Stimulated activated CD4-positive, alpha-beta T cell treated with anti-CD3 and anti-CD28 coated beads, Interleukin-12 subunit alpha, Interleukin-12 subunit beta, amount 100 ng/mL, for 4 hours (primary cell): ENCODE measurements at places on chromosomes 7 and 10.

DNA sequence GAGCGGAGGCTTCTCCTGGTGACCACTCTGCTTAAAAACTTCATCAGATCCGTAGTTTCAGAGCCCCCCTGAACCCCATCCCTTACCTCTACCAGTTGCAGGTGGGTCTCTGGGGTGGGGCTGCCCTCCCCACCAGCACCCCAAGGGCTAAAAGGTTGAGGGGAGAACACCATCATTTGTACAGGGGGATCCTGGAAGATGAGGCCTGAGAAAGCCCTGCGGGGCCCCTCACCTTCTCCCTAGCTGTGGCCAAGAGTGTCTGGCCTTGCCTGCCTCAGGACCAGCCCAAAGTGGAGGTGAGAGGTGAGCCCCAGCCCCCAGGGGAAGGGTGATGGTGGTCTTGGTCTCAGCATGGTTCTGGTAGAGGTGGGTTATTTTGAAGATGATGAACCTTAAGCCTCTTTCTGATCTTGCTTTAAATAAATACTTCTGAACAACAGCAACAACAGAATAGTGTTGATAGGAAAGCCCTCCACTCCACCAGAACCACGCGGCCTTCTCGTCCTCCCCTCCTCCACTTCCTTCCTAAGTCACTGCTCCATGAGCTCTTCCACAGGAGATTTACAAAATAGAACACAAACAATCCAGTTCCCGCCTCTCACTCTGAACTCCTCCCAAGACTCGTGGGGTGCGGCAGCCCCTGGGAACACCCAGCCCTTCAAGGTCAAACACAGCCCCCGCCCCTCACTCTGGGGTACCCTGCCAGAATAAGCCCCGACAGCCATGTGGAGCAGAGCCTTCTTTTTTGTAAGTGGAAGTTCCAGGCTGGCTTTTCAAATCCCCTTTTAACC is 169.1 kb downstream of the EGFR start:
- no peak for DNase-seq

GRCh38 chr10:44696496-44696895 is 214.6 kb upstream of the TMEM72 start:
- DNase-seq = no peak

- no peak for DNase-seq
Observed at GRCh38 chr10:91197127-91197526, 23.3 kb upstream of the PCGF5 start.

- DNase-seq = no peak
Observed at GRCh38 chr7:147279514-147279913, 1162.9 kb downstream of the CNTNAP2 start.

GRCh38 chr7:139094596-139094995 is 14.9 kb downstream of the ZC3HAV1 start:
- no peak for DNase-seq

DNA sequence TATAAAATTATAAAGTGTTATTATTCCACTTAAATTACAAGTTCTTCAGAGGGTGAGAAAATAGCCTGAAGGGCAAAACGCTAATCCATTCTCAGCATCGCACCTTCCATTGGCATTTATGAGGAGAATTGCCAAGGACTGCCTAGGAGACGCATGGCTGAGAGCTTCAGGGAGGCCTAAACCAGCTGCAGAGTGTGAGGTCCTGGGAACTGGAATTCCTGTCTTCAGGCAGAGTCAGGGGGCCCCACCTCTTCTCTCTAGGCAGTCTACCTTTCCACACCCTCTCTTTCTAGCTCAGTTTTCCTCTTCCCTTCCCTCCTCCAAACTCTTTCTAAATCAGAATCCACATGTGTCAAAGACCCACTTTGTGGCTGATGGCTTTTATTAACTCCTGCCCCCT is 35.3 kb downstream of the LRRC72 start:
- no peak for DNase-seq

DNA sequence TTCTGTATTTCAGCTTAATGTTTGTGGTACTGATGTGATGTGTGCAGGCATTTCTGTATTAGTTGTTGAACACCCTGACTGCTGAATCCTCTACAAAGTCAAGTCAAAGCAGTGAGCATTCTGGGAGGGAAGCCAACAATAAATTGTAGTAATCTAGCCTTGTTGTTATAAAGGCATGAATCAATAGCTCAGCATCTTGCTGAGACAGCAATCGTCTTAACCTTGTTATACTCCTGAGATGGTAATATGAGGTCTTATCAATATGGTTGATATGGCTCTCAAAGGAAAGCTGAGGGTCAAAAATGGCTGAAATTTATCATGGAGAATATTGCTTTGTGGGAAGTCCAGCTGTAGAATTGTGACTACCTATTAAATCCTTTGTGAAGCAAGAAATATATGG is 299.4 kb downstream of the DNAJB9 start:
- no peak for DNase-seq

DNA sequence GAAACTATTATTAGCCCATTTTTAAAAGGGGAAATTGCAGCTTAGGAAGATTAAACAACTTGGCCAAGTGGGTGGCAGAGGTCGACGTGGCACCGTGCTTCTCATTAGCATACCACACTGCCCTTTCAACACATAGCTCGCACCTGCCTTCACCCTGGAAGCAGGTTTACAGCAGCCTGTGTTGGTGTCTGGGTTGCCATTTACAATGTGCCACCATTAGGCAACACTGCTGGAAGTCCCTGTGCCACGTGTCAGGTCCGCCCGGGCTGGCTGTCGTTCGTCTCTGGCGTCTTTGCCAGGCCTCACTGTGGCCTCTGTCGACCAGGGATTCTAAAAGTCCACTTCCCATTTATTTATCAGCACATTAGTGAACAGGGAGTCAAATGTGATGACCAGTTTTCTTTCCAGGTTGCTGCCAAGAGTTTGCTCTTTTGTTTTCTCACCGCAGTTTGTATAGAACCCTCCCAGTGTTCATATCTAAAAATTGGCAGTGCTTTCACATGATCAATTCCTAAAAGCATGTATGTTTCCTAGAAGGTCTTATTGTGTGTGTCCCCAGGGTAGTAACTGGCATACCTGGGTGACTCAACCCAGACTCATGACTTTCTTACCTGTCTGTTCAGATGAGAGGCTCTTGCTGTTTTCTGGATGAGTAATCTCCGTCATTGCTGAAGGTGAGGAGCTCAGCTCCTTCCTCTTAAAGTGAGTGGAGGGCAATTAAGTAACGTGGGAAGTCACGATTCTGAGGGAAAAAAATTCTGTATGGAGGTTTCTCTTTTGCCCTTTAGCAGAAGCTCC is 9.2 kb downstream of the INSIG1 start:
- no peak for DNase-seq

DNA sequence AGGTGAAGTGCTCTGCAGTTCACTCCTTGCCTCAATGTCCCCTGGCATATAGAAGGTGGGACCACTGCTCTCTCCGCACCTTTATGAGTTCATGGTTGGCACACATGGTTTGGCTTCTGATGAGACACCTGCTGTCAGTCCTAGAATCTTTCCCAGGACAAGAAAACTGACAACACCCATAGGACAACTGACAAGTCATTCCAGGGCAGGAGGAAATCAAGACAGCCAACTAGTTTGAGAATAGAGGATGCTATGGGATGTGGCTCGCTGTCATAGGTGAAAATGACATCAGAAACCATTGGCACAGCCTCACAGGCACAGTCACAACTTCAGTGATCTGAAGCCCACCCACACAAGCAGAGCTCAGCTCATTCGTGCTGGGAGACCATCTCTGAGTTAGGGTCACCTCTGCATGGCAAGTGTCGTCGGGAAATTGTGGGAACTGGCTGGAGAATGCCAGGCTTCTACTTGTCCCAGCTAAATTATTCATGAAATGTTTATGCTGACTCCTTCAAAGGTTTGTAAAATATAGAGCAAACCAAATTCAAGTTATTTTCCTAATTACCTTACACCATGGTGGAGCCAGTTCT is 762.4 kb downstream of the GRID1 start:
- DNase-seq = no peak

- DNase-seq = no peak
Observed at GRCh38 chr7:85765698-85766298, 578.9 kb upstream of the SEMA3D start.

DNA sequence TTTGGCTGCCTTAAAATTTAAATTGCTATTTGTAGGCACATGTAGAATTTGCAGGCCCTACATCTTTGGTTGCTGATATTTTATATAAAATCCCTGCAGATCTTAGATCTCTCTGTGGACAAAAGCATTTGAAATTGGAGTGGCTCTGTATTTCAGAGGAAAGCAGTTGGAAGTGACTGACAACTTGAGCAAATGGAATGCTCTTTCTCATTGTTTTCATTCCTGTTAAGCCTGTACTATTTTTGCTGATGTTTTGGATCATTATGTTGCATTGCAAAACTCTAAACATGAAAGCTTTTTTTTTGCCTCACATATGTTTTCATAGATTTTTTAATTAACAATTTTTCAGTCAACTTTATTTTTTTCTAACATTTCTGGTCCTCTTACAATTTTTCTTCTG is 251.2 kb upstream of the MDFIC start:
- no peak for DNase-seq

GRCh38 chr10:58780476-58780875 is 267.8 kb downstream of the BICC1 start:
- DNase-seq = no peak

DNA sequence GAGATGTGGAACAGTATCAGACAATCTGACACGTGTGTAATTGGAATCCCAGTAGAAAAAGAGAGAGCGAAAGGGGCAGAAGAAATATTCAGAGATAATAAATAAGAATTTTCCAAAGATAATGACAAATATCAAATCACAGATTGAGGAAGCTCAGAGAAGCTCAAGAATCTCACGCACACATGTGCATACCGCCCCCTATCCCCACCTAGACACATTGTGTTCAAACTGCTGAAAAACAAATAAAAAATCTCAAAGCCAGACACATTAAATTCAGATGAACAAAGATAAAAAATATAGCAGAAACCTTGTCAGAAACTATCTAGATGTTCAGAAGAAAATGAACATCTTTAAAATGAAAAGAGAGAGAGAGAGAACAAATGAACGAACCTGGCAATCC is 17.2 kb downstream of the SFR1 start:
- no peak for DNase-seq

- DNase-seq = no peak
Observed at GRCh38 chr10:14332903-14333302, 2.2 kb upstream of the FRMD4A start.

DNA sequence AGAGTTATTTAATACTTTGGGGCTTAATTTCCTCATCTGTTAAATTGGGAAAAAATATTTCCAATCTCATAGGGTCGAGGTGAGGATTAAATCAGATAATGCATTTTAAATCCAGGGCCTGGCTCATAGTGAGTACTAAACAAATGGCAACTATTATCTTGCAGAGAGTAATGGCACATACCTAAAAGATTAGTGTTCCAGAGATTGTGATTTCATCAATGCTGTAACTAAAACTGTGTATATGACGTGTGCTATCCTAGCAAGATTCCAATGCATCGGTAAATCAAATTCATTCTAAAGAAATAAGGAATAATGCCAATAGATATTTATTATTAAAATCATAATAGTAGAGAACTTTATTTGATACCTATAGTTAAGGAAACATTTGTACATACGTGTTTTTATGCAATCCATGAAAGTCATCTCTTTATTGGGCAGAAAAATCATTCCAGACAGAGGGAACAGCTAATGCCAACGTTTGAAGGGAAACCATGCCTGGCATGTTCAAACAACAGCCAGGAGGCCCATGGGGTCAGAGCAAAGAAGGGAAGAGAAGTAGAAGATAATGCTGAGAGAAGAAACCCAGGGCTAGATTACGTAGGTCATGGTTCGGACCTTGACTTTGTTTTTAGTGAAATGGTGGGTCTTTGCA is 174.8 kb upstream of the AGR3 start:
- DNase-seq = no peak

- DNase-seq = no peak
Observed at GRCh38 chr7:20282959-20283358, 47.7 kb upstream of the ITGB8 start.

DNA sequence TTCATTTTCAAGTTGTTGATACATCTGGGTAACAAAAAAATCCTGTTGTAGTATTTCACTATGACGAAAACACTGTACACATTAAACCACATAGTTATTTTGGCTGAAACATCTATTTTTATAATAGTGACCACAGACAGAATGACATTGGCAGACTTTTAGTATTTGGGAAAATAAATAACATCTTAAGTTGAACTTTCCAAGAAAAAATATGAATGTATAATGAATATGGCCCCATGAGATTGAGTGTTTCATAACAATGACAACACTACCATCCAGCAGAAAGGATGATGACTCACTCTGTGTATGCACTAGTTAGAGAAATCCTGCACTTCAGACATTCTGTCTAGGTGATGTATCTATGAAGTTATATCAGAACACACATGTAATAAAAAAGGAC is 118.1 kb downstream of the SEMA3D start:
- DNase-seq = no peak

GRCh38 chr7:20191391-20191869 is 25.8 kb downstream of the MACC1 start:
- DNase-seq = no peak

GRCh38 chr7:1290026-1290678 is 57.5 kb downstream of the UNCX start:
- peak; percentile 9 for DNase-seq

DNA sequence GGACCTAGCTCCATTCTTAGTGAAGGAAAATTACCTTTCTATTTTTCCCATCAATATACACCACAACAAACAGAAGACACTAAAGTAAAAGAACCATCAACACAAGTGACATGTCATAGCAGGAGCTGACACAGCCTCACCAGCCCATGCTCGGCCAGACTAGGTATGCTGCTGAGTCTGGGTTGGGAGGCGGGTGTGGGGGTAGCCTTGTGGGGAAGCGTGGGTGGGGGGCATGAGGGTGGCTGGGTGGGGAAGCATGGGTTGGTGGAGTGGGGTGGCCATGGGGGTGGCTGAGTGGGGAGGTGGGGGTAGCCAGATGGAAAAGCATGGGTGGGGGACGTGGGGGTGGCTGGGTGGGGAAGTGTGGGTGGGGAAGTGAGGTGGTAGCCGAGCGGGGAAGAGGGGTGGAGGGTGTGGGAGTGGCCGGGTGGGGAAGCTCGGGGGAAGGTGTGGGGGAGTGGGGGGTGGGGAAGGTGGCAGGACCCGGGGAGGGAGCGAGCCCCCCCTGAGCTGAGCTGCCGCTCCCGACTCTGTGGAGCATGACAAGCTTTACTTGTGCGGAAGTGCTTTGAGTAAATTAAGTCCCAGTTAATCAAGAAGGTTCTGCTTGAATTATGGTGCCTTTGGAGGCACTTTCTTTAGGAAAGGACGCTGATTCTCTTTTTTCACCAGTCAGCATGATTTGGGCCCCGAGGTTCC is 294.6 kb upstream of the ZNF32 start:
- no peak for DNase-seq

DNA sequence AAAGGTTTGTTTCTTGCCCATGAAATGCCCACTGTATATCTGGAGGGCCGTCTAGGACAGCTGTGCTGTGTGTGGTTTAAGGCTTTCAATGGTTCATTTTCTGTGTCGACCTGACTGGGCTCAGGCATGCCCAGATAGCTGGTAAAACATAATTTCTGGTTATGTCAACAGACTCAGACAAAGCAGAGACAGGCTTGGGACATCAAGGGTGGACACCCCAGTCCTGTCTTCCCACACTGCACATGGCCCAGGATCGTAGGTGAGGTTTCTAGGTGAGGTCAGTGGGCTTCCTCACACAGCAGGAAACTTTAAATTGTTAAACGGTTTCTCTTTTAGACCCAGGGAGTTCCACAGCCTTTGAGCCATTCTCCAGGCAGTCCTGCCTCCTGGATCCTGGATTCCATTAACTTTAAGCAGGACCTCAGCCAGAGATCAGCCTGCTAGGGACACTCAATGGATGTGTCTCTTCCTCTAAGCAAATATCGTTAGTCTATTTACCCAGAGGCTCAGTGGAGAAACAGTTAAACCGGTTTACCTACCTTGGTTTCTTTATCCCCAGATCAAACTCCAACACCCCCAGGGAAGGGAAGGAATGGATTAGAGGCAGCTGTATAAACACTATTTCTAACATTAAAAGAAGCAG is 66.4 kb downstream of the ST8SIA6 start:
- no peak for DNase-seq

GRCh38 chr7:116717137-116717536 is 45.1 kb downstream of the MET start:
- no peak for DNase-seq
